ENCODE measurements at places on chromosomes 1 and 21. TPM values are rescaled to one million over a fixed set of nuclear protein-coding genes. Genes with fewer than 3 reads are reported as not detected.

- H3K27me3 ChIP-seq: no peaks in the 10 kb centered on the region
- no peaks in the 10 kb centered on the region for H3K36me3 ChIP-seq
Measured at GRCh38 chr1:43639976-43640794, 9.8 kb upstream of the KDM4A start.

- peaks cover 17% of the 10 kb centered on the region for H3K4me1 ChIP-seq
- peaks cover 9% of the 10 kb centered on the region for H3K27me3 ChIP-seq
- DNase-seq: no peak
- H3K27ac ChIP-seq: no peak overlapping the region
- H3K36me3 ChIP-seq: no peaks in the 10 kb centered on the region
Measured at GRCh38 chr1:53080769-53081168, 18.8 kb downstream of the PODN start.

Gene TAS1R1
- total RNA-seq: not detected

DNA sequence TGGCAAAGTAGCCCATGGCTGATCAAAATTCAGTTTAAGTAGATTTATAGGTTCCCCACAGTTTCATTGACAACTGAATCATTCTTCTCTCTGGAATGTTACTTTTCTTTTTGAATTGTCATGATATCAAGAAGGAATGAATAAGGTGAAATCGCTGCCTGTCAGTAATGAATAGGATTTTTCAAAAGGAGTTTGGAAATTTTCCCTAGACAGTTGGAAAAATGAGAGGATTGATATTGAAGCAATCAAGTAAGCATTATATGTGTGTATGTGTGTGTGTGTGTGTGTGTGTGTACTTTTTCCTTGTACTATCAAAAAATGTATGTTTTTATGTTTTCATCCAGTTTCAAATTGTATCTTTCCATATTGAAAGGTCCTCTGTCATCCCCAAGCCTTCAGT lies 479.5 kb downstream of the MRPL39 start:
- no peaks in the 10 kb centered on the region for H3K4me1 ChIP-seq
- peaks cover 1% of the 10 kb centered on the region for H3K27me3 ChIP-seq
- DNase-seq: no peak

- H3K36me3 ChIP-seq: no peaks in the 10 kb centered on the region
- H3K4me3 ChIP-seq: no peak overlapping the region
- peaks cover 3% of the 10 kb centered on the region for H3K27me3 ChIP-seq
- DNase-seq: no peak
- H3K27ac ChIP-seq: no peak overlapping the region
Measured at GRCh38 chr1:66652556-66652955, 99.7 kb upstream of the DYNLT5 start.
